Stimulated activated CD4-positive, alpha-beta T cell treated with anti-CD3 and anti-CD28 coated beads, TNF-alpha, amount 100 ng/mL, for 4 hours (primary cell): ENCODE measurements at places on chromosomes 7 and 10.

GRCh38 chr7:51187941-51188340 lies 128.7 kb downstream of the COBL start:
- no peak for DNase-seq

DNA sequence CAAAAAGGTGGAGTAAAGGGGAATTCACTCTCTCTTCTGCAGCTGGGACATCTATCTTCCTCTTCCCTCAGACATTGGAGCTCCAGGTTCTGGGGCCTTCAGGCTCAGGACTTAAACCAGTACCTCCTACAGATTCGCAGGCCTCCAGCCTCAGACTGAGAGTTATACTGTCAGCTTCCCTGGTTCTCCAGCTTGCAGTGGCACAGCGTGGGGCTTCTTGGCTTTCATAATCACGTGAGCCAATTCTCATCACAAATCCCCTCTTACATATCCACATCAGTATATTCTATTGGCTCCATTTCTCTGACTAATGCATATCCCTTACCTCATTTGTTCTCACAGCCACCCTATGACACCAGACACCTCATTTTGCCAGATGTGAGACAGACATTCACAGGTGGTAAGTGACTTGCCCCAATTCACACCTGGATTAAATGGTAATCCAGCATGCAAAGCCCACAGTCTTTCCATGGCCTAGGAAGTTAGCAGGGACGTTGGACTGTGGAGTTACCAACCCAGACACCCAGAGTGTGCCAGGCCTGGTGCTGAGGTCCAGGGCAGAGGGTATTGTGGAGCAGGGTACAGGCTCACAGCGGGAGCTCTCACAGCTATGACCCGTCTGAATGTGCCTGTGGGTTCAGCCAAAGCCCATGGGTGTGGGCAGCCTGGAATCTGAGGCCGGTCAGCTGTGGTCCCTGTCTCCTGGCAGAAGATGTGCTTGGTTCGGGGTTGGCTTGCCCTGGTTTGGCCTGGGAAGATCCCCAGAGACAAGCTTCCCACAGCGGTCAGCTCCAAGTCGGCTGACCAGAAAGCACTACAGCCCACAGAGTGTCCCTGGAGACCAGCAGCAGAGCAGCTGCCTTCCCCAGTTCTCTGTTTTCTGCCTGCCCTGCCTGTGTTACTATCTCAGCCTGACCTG lies 18.4 kb upstream of the ZCCHC24 start:
- DNase-seq: no peak

DNA sequence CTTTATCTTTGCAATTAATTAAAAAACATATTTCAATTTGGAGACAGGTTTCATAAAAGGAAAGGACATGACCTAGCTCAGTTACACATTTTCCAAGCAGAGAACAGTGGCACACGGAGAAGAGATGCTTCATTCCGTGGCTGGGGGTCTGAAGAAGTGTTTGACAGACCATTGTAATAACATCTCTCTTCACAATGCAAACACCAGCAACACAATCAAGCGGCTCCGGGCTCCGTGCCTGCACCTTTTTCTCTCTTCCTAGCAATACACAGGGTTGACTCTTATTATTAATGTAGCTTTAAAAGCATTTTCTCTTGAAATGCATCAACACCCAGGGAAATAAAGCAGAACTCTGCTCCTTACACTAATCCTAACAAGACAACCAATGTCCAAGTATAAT lies 261.0 kb upstream of the AOAH start:
- DNase-seq: no peak

DNA sequence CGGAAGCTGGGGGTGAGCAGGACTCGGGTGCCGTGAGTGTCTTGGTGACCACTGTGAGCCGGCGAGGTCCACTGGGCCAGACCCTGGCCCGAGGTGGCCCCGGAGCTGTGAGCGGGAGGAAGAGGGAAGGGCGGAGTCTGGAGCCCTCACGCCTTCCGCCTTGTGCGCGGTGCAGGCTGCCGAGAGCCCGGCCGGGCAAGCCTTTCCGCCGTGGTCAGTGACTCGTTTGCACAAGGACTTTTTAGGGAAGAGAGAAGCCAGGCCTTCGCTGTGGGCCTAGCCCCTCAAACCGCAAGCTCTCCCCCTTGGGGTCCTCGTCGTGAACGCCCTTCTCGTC lies 40.9 kb upstream of the ZNF32 start:
- DNase-seq: no peak

DNA sequence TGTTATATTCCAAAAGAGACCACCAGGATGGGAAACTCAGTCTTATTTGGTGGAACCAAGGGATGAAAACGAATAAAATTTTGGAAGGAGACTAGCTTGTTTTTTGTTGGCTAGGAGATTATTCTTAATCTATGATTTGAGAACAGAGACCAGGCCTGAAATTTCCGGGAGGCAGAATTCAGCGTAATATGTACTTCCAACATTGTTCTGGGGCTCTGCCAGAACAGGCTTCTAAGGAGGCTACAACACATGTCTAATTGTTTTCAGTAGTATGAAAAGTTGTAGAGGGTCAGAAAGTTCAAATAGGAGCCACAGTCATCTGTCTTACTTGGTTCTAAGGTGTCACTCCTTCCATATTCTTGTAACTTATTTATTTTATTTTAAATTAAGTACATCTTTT lies 1.7 kb downstream of the DDX21 start:
- no peak for DNase-seq

GRCh38 chr7:5681979-5682546 lies 99.4 kb downstream of the RNF216 start:
- no peak for DNase-seq

DNA sequence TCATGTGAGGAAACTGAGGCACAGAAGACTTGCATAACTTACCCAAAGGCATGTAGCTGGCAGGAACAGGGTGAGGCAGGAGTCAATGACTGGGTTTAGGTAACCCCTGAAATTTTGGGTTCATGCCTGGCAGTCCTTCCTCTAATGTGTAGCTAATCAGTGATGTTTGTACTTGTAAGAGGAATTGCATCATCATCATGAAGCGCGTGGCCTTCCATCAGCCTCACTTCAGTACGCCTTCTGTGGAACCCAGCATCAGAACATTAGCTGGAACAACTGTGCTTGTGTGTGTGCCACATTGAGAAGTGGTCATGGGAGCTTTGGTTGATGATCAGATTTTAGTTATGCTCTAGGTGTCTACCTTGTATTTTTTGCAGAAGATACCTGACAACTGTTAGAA lies 18.2 kb upstream of the STMP1 start:
- no peak for DNase-seq

- no peak for DNase-seq
Measured at GRCh38 chr7:138880881-138881578, 83.0 kb upstream of the ATP6V0A4 start.

GRCh38 chr10:127892743-127893142 lies at the start of gene CLRN3:
TSS of gene CLRN3 (minus strand) at chr10:127892941. CDS start at chr10:127892784, 157 bp downstream.
- no peak for DNase-seq

- no peak for DNase-seq
Measured at GRCh38 chr7:27430105-27430504, 187.5 kb downstream of the EVX1 start.

GRCh38 chr10:86757113-86757972 lies 924 bp downstream of the BMPR1A start:
- DNase-seq: no peak

GRCh38 chr7:26457696-26458327 lies 166.2 kb downstream of the SNX10 start:
- no peak for DNase-seq

DNA sequence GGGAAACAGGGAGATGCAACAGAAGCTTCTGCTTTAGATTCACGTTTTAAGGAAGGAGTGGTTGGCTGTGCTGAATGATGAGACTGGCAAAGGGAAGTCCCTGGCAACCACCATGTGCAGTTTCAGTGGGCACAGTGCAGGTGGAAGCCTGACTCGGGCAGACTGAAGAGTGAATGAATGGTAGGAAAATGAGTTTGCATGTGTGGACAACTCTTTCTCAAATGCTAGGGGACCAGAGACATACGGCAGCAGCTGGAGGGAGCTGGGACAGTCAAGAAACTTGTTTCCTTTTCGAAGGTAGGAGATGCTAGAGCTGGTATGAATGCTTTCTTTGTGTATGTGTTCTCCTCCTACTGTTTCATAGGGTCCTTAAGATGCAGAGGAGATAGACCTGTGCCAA lies 29.0 kb downstream of the PODXL start:
- DNase-seq: no peak

DNA sequence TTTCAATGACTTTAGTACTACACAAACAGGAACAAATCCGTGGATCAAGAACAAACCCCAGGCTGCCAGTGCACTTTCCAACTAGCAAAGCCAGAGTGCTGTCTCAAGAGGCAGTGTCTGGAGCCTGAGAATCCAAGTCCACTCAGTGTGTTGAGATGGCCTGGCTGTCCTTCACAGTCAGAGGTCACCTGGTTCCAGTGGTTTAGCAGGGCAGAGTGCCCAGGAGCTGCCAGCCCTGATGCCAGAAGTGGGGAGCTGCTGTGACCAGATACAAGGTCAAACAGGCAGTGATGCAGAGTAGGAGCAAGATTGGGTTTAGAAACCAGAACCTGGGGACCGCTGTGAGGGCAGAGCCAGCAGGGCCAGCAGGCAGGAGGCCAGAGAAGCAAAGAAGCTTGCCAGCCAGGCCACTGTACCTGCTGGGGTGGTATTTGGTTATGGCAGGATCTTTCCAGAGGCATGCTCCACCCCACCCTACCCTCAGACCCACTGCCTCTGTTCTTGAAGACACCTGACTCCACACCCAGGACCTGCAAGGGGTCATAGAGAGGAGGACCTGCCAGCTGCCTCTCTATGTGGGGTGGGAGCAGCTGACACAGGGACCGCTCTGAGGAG lies 35.6 kb upstream of the C10orf90 start:
- no peak for DNase-seq

GRCh38 chr10:87705339-87705738 lies 45.7 kb downstream of the PAPSS2 start:
- no peak for DNase-seq

DNA sequence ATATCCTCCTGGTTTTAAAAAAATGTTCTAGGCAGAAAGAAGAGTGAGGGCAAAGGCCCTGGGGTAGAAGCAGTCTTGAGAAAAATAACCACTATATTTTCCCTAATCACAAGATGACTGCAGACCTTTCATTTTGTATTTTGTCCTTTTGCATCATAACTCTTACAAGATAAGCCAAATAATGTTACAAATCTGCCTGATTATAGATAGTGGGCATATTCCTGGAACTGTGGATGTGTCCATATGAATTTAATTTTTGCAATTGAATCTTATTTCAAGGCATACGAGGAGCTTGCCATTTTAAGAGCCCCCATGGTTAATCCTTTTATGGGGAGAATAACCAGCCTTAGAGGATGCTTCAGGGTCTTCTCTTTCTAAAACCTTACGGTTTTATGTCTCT lies 102.7 kb downstream of the ADRA2A start:
- no peak for DNase-seq

GRCh38 chr7:66167773-66168387 lies 37.3 kb upstream of the TPST1 start:
- no peak for DNase-seq

GRCh38 chr7:137413901-137414300 lies 70.4 kb upstream of the PTN start:
- DNase-seq: no peak

- no peak for DNase-seq
Measured at GRCh38 chr7:75690121-75690523, 48.6 kb downstream of the HIP1 start.

DNA sequence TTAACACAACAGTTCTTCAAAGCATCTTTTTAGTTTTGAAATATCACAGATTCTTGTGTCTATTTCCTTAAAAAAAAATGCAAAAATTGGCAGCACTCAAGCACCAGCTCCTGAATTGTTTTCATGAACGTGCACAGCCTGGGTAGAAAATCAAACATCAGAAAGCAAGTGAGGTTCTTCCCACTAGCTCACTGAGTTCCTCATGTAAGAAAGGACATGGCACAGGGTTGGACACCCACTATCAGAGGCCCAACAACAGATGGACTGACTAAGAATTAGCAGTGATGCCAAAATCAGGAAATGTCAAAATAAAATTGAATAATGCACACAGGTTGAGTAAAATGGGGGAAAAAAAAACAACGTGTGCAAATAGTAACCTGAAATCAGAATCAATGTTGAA lies 146.8 kb downstream of the PCLO start:
- no peak for DNase-seq

GRCh38 chr10:103797857-103798256 lies 57.5 kb downstream of the SH3PXD2A start:
- DNase-seq: no peak
